ENCODE measurements at places on chromosomes 7 and 10.

- DNase-seq: no peak
Observed at GRCh38 chr7:4003503-4003902, 678.6 kb upstream of the FOXK1 start.

GRCh38 chr7:139132887-139133286, 23.4 kb upstream of the ZC3HAV1 start:
- DNase-seq: no peak

- no peak for DNase-seq
Observed at GRCh38 chr7:83827036-83827435, 178.1 kb upstream of the SEMA3E start.

- no peak for DNase-seq
Observed at GRCh38 chr10:24383681-24384106, 174.8 kb downstream of the KIAA1217 start.

DNA sequence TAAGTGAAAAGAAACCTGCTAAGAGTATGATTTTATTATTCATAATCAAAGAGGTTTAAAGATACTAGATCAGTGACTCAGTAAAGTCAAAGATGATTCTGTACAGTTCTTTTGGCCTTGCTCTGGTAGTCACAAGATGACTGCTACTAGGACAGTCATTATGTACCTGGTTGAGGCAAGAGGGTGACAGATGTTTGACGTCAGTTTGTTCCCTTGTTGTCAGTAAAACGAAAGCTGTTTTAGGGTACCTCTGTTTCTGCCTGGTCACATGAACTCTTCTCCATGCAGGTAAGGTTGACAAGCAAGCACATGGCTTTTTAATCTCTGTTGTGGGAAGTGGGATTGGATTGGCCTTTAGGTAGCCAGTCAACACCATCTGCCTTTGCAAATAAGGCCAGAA, 308.0 kb downstream of the EXOC4 start:
- DNase-seq: no peak

Data from activated CD4-positive, alpha-beta T cell treated with anti-CD3 and anti-CD28 coated beads, Interleukin-2, amount 50 U/mL, for 24 hours (primary cell).